ENCODE measurements at places on chromosomes 5 and 9.

- peak; percentile 62 for DNase-seq
Observed at GRCh38 chr5:33691856-33692255, 199.9 kb downstream of the ADAMTS12 start.

GRCh38 chr5:176652136-176652535 lies 4.9 kb downstream of the TSPAN17 start:
- no peak for DNase-seq

- DNase-seq: no peak
Observed at GRCh38 chr5:163660486-163660885, 155.1 kb downstream of the MAT2B start.

GRCh38 chr9:14281136-14281795 lies 32.7 kb downstream of the NFIB start:
- DNase-seq: peak; percentile 54

GRCh38 chr5:82806513-82806912 lies 270.7 kb downstream of the TMEM167A start:
- peak; percentile 19 for DNase-seq

- DNase-seq: peak; percentile 13
Observed at GRCh38 chr9:10252174-10252573, 360.6 kb downstream of the PTPRD start.

DNA sequence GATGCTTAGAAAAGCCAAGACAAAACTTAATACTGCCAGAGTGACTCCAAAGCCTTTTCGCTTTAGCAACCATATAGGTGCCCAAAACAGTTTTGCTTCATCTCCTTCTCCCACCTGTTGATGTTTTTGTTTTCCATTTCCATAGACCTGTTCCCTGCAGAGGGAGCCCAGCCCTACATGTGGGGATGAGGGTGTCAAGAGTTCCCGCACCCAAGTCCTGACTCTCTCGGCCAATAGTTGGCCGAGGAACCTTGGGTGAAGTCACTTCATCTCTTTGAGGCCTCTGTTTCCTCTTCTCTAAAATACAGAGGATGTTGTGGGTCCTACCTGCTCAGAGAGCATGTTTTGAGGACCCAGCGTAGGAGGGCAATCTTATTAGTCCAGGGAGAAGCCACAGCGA lies 38.5 kb upstream of the LCP2 start:
- DNase-seq: no peak

GRCh38 chr5:116382032-116382873 lies 192.4 kb downstream of the SEMA6A start:
- DNase-seq: no peak

GRCh38 chr9:5416953-5417352 lies 20.8 kb downstream of the PLGRKT start:
- no peak for DNase-seq

- DNase-seq: no peak
Observed at GRCh38 chr9:132125361-132125760, 36.5 kb upstream of the NTNG2 start.

GRCh38 chr5:88680253-88681132 lies 202.5 kb downstream of the MEF2C start:
- peak; percentile 50 for DNase-seq

DNA sequence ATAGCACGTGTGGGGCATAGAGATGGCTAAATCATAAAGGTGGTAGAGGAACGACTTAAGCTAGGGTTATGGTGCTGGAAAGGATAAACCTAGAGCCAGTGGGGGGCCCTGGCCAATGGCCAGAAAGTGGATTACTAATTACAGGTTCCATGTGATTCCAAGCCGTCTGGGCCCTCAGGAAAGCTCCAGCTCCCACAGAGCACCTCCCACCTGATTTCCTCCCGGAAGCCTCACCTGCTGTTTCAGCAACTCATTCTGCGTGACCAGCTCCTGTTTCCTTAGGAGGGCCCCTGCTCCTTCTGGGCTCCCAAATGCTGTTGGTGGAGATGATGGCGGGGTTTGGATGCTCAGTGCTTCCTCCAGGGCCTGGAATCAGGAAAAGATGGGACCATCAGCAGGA lies 16.2 kb downstream of the GPX3 start:
- no peak for DNase-seq

DNA sequence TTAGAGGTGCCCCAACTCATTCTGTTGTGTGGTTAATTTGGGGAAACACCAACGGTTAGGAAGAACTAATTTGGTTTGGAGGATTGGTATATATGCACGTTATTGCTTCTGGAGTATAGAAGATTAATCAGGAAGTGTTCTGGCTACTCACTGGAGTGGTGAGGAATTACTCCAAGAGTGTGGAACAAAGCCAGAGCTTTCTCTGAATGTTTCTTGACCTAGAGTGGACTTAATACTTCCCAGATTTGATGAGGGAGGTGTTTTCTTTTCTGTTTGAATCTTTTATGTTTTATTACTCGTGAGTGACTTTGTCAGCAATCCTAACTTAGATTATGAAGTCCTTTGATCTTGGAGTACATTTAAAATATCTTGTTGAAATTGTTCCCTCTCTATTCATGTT lies 163.7 kb downstream of the MAN2A1 start:
- DNase-seq: no peak

GRCh38 chr5:20276061-20276958 lies 288.3 kb upstream of the CDH18 start:
- DNase-seq: peak; percentile 90

- peak; percentile 7 for DNase-seq
Observed at GRCh38 chr5:83151821-83152220, 74.5 kb downstream of the XRCC4 start.

DNA sequence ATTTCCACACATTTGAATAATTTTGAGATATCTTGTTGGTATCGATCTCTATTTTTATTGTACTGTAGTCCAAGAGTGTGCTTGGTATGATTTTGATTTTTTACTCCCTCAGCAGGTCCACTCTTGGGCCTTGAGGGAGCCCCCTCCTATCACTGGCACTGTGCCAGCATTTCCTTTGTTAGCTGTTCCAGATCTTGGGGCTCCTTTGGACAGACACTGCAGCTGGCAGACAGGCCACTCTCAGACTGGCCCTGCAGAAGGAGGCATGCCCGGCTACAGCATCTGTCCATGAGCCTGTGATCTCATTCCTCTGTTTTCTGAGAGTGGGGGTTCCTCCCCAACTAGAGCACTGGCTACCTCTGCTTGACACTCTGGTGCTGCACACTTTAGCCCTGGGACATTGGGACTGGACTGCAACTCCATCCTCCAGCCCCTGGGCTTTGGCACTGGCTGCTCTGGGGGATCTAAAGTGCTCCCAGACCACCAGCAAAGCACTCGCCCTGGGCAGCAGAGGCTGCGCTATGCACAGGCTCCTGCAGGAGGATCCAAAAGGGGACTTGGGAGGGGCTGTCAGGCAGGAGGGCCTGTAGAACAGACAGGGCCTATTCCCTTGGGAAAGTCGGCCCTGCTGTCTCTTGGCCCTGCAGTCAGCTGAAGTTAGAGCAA lies 271.3 kb upstream of the DMAC1 start:
- DNase-seq: no peak

DNA sequence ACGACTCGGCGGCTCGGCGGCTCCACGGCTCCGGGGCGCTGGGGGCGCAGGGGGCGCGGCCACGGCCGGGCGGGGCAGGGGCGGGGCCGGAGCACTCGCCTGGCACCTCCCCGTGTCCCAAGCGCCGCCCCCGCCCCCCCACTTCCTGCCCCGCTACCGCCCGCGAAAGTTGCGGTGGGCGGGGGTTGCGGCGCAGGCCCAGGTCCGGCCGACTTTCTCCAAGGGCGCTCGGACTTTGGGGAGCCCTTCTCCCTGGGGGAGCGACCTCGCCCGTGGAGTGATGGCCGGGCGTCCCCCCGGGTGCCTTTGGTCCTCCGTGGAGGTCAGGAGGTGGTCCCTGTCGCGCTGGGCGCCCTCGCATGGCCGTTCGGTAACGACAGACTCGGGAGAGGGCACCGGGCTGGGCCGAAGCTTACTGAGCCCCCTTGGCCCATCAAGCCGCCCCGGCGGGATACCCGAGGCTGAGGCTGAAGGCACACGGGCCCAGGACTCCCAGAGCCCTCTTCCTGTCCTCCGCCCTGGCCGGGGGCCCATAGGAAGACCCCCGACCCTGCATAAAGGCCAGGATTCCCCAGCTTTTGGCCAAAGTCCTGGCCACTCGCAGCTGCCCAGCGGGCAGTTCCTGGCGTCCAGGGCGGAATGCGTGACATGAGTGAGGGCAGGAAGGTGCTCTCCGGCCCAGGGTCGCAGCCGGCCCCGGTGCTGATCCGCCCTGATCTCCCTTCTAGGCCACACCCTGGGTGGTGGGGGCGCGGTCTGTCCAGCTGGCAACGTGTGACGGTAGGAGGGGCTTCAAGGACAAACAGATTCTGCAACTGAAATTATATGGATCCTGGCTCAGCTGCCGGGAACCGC lies 883 bp upstream of the VAV2 start:
- DNase-seq: peak; percentile 91

GRCh38 chr5:96909435-96909834 lies 26.4 kb upstream of the LNPEP start:
- DNase-seq: no peak

- no peak for DNase-seq
Observed at GRCh38 chr5:30690931-30691330, 502.6 kb upstream of the CDH6 start.

DNA sequence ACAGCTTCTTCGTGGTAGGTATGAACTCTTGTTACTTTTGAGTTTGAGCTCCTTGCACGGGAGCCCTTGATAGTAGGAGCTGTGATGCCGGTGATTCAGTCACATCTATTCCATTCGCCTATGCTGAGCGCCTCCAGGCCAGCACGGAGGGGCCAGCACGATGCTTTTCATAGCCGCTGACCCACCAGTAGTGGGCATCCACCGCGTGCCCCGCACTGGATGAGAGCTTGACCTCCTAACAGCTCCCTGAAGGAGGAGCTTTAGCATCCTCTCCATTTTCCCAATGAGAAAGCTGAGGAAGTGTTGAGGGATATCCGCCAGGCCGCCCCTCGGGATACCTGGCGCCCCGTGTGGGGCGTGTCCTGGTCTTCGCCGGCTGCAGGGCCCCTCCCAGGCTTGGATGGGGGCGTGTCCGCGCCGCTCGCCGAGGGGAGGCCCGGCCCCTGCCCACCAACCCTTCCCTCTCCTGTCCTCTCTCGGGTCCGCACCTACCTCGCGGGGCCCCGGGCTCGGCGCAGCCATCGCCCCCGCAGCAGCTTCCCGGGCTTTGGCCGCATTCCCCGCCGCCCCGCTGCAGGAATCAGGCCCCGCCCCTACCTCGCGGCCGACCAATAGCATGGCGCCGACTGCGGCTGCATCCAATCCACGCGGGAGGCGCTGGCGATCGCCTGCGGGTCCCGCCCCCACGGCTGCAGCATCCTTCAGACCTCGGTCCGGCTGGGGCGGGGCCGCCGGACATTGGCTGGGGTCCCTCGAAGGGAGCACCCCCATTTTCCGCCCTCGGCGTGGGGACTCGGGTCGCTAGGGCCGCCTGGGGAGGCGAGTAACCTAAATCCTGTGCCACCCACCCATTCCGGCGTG lies at the start of gene PIP5KL1:
Gene PIP5KL1 (minus strand): TSS at position 547 of the 861 bp plus-strand sequence. CDS start 25 bp downstream, at position 522.
- peak; percentile 77 for DNase-seq

DNA sequence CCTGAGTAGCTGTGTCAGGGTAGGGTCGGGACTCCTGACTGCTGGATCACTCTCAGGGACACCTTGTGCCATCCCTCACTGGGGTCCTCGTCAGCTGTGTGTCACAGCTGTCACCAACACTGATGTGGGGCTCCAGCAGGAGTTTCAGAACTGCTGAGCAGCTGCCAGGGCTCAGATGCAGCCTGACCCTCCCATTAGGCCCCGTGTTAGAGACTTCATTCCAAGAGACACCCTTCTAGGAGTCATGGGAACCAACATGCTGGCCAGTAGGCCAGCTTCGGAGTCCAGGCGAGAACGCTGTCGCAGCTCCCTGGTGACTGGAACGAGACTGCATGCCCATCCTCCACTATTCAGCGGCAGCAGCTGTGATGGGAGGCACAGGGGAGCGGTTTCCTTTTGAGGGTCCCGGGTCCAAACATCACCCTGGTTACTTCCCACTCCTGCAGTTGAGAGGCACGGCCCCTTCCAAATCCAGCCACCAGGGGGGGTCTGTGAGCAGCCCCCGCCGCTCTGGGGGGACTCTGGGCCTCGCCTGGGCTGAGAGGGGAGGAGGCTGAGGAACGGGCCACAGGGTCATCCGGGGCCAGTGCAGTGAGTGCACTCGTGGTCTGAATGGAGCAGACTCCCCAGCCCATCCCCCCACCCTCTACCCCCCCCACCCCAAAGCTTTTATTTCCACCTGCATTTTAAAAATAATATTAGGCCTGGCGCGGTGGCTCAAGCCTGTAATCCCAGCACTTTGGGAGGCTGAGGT lies 12.6 kb upstream of the TCF7 start:
- peak; percentile 40 for DNase-seq

DNA sequence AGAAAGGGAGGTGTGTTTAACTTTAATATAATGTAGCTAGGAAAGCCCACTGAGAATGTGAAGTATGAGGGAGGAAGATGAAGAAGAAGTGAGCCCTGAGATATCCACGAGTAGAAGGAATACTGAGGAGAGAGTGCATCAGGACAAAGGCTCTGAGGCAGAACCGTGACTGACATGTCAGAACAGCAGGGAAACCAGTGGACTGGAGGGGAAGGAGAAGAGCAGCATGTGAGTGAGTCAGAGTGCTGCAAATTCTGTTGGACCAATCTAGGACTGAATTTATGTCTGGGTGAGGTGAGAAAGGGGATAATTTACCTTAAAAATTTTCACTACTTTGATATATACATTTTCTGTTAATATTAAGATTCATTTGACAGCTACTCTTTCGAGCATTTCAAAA lies 110.3 kb downstream of the ST8SIA4 start:
- DNase-seq: no peak

GRCh38 chr9:107460153-107461023 lies 29.2 kb downstream of the KLF4 start:
- DNase-seq: peak; percentile 6

- no peak for DNase-seq
Observed at GRCh38 chr5:37730896-37731455, 108.9 kb downstream of the GDNF start.

GRCh38 chr5:124698770-124699169 lies 47.7 kb downstream of the ZNF608 start:
- DNase-seq: peak; percentile 58

DNA sequence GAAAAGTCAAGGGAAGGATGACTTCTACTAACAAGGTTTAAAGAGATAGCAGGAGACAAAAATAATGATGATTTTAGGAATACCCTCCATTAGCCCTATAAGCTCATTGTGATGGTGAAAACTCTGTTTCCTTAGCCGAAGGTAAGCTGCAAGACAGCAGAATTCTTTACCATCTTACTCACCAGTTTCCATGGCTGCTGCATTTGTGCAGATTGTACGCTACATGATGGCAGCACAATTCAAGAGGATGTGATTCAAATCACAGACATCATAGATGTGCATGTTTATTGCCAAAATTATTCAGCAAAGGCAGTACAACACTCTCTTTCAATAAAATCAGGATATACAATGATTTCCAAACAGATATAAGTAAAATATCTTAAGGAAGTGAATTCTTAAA lies 175.6 kb downstream of the SPATA31D1 start:
- DNase-seq: peak; percentile 21
